ENCODE measurements at places on chromosomes 2 and 18.

DNA sequence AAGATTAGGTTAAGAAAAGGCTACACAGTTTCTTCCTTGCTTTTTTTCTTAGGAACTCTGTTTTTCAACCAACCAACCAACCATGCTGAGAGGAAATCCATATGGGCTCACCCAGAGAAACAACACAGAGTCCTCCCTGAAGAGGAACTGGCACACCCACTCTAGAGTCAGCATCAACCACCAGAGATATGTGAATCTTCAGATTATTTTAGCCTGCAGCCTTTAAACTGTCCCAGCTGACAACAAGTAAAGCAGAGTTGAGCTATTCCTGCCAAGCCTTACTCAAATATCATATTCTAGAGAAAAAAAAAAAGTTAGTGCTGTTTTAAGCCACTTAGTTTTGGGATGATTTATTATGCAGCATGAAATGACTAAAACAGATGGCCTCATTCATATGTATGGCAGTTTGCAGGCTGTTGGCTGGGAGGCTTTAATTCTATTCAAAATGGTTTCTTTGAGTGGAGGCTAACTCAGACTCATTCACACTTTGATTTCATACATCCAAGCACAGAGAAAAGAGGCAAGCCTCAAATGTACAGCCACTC is 1637.7 kb upstream of the LRRTM1 start:
- no peak for DNase-seq

DNA sequence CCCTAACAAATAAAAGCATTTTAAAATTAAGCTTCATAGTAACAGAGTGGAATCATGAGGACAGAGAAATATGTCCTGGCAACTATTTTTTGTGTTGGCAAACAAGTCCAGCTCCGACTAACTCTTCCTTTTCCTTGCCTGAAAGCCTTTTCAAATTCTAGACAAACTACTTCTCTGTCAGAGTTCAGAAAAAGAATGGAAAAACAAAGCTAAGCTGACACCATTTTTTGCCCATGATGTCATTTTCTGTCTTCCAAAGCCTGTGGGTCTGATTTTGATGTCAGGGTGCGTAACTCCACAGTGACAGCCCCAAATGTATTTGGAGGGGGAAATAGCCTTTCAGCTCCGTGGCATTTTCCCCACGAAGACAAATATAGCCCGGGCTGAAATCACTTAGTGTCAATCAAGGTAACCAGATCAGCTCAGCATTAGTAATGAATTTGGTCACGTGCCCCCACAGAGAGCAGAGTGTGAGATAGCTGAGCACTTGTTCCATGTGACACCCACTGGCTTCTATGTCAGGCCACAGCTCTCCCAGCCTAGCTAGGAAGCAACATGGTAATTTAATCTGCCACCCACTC is 233.0 kb upstream of the SIX2 start:
- no peak for DNase-seq

GRCh38 chr2:127623388-127624319 is 22.3 kb upstream of the GPR17 start:
- DNase-seq = no peak

- DNase-seq = no peak
Measured at GRCh38 chr2:105308382-105309146, 21.0 kb downstream of the TGFBRAP1 start.

DNA sequence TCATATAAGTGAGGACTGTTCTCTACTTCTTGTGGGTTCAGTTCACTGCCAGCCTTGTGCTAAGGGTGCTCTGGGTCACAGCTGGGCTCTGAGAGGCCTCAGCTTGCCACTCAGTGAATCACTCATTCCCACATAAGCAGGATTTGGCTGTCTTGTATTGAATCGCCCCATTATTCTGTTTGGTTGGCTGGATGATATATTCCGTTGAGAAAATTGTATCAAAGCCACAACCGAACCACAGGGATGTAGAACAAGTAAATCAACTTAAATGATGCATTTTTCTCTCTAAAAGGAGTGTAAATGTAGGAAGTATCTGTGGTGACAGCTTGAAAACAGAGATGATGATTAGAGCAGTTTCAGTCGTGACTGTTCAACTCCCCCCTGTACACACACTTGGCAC is 39.6 kb downstream of the TTC39C start:
- no peak for DNase-seq

- no peak for DNase-seq
Measured at GRCh38 chr18:59274533-59274928, 1.3 kb upstream of the RAX start.

DNA sequence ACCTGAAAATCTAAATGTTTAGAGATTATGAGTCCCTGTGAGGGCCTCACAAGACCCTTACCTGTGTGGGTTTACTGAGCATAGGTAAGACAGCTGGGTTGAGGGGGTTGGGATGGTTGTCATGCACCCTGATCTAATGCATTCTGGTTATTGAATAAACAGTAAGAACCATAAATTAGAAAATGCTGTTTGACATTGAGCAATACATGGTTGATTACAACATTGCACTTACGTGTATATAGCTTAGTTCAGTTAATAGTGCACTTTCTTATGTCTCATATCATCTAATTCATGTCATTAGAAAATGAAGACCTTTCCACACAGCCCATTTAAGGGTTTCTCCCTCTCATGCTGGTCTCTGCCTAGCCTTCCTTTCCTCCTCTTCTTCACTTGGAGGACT is 253.5 kb upstream of the ATP5MC3 start:
- no peak for DNase-seq

DNA sequence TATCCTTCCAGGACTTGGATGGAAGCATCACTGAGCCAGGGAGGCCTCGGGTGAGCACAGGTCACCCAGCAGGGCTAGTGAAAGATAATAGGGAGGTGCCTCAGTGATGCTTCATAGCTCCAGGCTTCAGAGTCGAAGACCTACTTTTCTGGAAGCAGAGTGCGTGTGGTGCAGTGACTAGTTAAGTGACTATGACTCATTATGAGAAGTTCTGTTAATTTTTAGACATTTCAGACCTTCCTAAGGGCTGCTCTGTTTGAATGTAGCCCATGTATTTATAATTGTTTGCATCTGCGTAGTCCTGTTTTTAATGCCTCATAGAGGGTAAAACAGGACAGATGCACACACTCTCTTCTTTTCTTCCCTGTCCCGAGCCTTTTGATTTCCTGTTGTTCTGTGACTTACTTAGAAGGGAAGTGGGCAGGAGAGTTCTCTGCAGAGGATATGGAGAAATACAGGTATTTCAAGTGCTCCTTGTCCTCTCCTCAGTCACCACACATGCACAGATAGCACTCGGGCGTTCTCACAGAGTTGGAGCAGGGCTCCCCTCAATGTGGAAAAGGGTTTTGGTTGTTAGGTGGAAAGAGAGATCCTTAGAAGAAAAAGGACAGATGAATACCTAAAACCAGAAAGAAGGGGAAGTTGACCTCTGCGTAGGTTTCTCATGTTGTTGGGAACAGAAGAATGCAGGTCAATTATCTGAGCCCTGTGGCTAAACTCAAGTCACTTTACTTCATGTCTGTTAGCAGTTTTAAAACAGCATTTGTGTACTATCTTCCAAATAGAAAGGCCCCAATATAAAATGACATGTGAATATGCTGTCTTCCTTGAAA is 34.7 kb downstream of the RALB start:
- no peak for DNase-seq

GRCh38 chr18:74213429-74213828 is 65.1 kb downstream of the TIMM21 start:
- no peak for DNase-seq
